ENCODE measurements at places on chromosomes 7 and 10. TPM values are rescaled to one million over a fixed set of nuclear protein-coding genes. Genes with fewer than 3 reads are reported as not detected.

The GALNT17 gene
- total RNA-seq: 5.8 TPM

- no peak for DNase-seq
Observed at GRCh38 chr7:112594397-112594796, 113.6 kb downstream of the LSMEM1 start.

- peak; percentile 80 for DNase-seq
Observed at GRCh38 chr7:105003275-105003674, 10.7 kb upstream of the KMT2E start.

DNA sequence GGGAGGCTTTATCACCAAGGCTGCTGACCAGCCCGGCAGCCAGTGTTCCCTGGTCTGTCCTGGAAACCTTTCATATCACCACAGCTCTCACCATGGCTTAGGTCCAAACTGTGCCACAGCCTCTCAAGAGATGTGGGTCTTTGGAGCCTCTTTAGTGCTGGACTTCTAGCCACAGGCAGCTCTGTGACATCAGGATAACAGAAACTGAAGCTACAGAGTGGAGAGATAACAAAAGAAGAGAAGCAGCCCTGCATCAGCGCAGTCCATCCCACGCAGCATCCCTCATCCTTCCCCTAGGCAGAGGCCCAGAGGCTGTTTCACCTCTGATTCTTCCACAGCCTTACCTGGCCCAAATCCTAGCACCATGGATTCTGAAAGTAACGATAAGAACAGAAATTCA, 187.9 kb upstream of the KMT2E start:
- DNase-seq: no peak

GRCh38 chr10:5184987-5185775, at the start of gene AKR1C8:
Gene AKR1C8 (minus strand): TSS chr10:5185150. CDS start chr10:5185104, 46 bp downstream.
- DNase-seq: no peak

The NPC1L1 gene
- total RNA-seq: 0.39 TPM

Measured in aorta (tissue), 5 donors.